ENCODE measurements at places on chromosomes 4 and X.

DNA sequence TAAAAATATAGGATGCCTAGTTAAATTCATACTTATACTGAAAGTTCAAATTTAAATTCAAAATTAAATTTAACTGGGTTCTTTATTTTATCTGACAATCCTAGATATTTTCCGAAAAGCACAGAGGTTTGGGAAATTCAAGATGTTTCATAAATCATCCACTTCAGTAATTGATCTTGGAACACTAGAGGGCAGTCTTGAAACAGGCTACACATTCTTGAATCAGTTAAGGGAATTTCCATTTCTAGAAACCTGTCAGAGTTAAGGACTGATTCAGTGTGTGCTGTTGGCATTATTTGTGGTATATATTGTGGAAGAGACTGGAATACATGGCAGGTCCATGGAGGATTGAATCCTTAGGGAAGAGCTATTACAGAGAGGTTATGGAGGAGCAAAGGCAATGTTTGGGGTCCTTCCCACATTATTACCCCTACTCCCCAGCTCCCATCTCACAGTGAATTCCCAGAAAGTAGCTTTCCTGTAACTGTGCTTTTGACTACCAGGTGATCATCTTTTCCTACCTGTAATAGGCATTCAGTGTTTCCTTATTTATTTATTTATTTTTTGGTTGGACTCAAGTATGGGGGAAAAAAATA, 92.9 kb downstream of the EGF start:
- no peak for DNase-seq

- DNase-seq, result no peak
Observed at GRCh38 chr4:170030121-170030520, 3.9 kb upstream of the MFAP3L start.

- no peak for DNase-seq
Observed at GRCh38 chrX:133300591-133300990, 82.4 kb upstream of the TFDP3 start.

DNA sequence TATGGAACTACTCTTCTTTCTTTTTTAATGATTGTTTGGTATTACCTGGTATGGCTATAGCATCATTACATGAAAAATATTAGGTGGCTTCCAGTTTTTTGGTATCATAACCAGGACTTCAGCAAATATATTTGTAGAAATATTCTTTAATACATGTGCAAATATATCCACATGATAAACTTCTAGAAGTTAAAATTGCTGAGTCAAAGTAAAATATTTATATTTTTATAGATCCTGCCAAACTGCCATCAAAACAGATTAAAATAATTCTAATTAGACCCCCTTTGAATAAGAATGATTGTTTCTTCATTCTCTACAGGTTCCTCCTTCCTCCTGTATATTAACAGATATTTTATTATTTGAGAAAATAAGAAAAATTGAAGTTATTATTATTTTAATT, 708.5 kb upstream of the INTU start:
- no peak for DNase-seq

DNA sequence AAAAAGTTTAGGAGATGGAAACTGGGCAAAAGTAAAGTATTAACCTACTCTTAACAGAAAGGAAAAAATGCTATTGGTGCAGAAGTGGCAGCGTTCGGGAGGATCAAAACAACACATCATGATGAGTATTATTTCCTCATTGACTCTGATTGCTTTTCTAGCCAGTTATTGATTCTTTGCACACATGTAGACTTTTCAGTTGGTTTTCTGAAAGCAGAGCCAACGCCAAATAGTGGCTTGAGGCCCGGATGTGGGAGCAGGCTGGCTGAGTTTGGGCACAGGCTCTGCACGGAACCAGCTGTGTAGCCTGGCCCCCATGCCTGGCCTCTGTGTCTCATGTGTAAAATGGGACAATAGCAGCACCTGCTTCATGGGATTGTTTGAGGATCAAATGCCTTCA, 21.8 kb downstream of the STOX2 start:
- no peak for DNase-seq

DNA sequence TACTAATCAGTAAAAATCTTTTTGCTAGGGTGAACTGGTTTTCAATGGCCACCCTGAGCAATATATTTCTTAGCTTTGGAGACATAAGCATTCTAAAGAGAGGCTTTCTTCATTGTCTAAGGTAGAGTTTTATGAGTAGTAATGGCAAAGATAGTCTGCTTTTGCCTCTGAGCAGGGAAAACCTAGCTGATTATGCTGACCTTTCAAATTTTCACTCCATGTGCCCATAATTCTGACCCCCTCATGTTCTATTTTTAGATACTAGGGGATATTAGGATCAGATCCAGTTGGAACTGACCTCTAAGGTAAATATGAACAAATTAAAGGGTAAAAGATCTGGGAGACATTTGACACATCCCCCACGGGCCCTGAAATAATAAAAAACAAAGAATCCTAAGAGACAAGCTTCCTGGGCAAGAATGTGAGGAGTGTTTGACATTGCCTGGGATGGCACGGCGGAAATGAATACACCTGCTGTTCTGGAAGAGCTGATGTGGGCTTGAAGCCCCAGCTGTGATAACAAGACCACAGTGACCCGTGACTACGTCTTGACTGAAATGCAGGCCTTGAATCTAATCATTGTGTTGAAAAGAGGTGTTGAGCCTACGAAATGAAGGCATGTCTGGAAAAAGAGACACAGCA, 392.1 kb upstream of the FRG1 start:
- no peak for DNase-seq

- DNase-seq, result no peak
Observed at GRCh38 chrX:39577985-39578869, 519.5 kb downstream of the BCOR start.

GRCh38 chr4:62324215-62324614, 1124.1 kb downstream of the ADGRL3 start:
- DNase-seq, result no peak
